ENCODE measurements at places on chromosomes 4 and X.

GRCh38 chr4:114287079-114287696 is 307.7 kb upstream of the ARSJ start:
- no peak for DNase-seq

- DNase-seq: no peak
These were observed 73.1 kb downstream of the MTHFD2L start for GRCh38 chr4:74230902-74231499.

DNA sequence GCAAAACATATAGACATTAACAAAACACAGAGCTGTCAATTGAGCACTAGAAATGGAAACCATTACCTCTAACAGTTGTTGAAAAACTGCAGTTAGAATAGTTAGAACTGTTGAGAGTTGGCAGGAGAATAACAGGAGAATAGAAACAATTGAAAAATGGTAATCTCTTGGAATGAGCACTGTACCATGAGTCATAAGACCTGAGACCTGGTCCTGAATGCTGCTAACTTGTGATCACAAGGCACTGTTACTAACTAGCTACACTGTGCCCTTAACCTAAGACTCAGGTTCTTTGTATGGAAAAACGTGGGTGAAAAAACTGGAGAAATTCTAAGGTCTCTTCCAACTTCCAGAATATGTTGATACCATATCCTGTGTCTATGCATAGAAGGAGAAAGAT is 29.3 kb downstream of the FAM114A1 start:
- no peak for DNase-seq

GRCh38 chr4:103073792-103074438 is 2.6 kb downstream of the SLC9B2 start:
- no peak for DNase-seq

DNA sequence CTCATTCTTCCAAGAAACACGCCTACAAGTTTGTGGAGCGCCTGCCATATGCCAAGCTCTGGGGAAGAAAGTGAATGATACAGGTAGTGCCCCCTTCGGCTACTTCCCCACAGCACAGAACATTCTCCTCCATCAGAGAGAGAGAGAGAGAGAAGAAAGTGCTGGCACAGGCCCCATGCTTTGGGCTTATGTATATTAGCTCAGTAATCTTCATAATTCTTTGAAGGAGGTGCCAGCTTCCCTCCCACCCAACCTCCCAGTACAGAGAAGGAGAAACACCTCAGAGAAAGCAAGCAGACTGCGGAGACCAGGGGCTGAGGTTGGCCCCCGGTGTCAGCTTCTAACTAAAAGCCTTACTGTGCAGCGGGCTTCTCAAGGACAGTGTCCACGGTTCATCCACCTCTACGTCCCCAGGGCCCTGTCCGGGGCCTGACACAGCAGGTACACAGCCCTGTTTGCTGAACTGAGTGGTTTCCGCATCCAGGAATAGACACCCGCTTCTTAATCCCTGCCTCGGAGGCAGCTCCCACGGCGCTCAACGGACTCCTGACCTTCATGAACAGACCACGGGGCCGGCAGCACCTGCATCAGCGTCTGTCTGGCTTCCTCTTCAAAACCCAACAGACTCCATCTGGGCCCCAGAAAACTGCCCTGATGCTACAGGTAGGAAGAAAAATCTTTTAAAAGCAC is 50.2 kb downstream of the JAKMIP1 start:
- no peak for DNase-seq

DNA sequence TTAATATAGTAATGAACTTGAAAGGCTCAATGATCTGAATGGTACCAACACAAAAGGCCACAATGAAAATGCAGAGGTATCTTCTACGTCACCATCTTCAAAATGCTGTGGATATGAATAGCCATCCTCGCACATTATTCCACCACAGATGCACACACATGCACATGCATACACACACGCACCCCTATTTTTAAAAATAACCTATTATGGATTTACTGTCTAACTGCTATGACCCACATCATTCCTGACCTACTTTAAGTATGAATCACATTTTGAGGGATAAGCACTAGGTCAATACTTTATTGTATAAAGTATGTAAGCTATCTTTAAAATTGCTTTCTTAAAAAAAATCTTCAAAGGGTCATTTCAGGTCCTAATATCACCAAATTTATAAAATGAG is 24.4 kb upstream of the CORIN start:
- no peak for DNase-seq

DNA sequence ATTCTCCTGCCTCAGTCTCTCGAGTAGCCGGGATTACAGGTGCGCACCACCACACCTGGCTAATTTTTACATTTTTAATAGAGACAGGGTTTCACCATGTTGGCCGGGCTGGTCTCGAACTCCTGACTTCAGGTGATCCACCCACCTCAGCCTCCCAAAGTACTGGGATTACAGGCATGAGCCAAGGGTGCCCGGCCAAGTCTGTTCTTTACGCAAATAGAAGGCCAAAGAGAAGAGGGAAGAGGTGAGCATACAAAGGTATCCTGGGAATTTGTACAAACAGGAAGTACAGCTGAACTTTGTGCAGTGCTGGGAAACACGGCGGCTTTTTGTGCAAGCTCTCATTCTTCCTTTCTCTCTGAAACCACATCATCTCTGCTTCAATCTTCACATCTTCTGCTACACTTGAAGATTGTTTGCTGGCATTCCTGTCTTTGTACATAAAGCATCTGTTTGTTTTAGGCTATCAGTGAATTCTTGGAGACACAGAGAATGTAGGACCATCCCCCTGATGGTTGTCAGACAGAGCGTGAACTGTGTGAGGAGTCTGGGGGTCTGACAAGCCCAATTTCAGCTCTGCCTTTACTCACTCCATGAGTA is 71.9 kb upstream of the PRSS48 start:
- no peak for DNase-seq

GRCh38 chrX:94830717-94831116 is 1156.7 kb downstream of the FAM133A start:
- DNase-seq: no peak

GRCh38 chrX:80812176-80812575 is 2.5 kb upstream of the BRWD3 start:
- DNase-seq: no peak

- DNase-seq: no peak
These were observed 50.4 kb downstream of the SLC9A6 start for GRCh38 chrX:136035663-136036062.

GRCh38 chrX:24983931-24984330 is 31.8 kb downstream of the ARX start:
- no peak for DNase-seq

DNA sequence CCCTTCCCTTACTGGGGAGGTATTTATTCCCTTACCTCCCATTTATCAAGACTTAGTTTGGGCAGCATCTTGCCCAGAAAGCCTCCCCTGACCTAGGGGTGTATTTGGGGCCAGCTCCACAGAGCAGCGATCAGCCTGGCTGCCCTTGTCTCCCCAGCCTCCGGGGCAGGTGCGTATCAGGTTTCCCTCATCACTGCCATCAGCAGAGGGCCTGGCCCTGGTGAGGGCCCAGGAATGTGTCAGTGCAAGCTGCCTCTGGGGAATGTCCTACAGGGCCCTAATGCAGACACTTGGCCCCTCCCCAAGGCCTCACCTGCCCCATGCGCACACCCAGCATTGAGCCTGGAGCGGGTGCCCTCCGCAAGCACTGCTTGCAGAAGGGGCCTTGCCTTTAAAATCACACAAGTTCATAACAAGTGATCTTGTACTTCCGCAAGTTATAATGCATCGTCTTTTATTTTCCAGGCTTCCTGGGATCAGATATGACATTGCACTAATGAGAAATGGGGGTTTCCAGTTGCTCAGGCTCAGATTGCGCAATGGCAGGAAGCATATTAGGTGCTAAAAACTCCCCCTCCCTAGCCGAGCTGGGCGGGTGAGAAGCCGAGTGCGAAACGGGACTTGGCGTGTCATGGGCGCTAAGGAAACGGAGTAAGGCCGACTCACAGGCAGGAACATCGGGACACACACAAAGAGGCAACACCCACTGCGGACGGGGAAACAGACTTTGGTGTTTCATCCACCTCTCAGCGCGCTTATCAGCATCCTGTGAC is 25.4 kb upstream of the AFAP1 start:
- DNase-seq: no peak

DNA sequence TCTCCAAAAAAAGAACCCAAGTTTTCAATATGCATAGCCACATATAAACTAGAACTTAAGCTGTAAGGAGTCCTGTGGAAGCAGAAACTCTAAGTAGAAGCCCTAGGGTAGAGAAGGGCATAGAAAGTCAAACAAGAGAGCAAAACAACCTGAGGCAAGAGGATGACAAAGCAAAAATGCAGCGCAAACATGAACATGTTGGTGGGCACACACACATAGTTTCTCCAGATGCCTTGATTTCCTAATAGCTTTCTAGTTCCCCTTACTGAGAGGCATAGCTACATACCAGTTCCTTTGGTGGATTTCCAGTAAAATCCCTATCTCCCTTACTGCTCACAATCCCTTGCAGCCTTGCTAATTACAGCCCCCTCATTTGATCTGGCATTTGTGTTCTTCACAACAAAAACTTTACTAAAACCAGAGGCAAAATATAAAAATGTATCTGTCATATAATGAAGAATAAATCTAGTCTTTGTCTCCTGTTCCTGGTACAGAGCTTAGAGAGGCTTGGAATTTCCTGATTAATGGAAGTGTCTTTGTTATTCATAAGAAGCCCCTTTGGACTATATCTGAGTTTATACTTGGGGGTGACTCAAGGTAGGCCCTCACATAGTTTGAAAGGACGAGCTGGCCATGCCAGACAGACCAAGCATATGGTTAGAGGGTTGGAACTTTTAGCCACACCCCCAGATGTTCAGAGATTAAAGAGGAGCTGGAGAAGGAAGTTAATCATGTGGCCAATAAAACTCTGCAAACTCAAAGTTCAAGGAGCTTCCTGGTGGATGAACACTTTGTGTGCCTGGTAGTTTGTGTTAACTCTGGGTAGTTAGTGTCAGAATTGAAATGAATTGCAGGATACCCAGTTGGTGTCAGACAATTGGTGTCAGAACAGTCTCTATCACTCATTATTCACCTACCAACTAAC is 52.7 kb upstream of the ZCCHC13 start:
- no peak for DNase-seq

DNA sequence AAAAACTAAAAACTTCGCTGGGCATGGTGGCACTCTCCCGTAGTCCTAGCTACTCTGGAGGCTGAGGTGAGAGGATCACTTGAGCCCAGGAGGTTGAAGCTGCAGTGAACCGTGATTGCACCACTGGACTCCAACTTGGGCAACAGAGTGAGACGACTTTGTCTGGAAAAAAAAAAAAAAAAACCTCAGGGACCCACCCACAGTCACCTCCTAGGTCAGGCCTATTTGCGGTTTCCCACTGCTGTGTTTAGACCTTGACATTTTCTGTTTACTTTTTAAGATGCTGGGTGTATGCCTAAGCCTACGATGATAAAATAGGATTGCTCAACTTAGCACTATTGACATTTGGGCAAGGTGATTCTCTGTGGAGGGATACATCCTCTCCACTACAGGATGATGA is 197.4 kb upstream of the TBL1X start:
- DNase-seq: no peak

DNA sequence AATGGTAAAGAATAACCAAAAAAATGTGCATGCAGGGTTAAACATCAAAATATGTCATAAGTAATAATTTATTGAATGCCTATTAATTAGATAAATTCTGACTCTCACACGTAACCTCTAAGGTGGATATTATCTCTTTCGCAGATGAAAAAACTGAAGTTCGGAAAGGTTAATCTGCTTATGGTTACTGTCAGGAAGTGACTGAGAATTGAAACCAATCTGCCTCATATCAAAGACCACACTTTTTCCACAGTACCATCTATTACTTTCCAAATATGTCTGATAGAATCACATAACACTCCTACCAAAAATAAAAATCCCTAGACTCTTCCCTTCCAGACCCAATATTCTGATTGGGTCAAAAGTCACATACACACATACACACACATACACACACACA is 6.2 kb downstream of the CHIC2 start:
- DNase-seq: no peak

DNA sequence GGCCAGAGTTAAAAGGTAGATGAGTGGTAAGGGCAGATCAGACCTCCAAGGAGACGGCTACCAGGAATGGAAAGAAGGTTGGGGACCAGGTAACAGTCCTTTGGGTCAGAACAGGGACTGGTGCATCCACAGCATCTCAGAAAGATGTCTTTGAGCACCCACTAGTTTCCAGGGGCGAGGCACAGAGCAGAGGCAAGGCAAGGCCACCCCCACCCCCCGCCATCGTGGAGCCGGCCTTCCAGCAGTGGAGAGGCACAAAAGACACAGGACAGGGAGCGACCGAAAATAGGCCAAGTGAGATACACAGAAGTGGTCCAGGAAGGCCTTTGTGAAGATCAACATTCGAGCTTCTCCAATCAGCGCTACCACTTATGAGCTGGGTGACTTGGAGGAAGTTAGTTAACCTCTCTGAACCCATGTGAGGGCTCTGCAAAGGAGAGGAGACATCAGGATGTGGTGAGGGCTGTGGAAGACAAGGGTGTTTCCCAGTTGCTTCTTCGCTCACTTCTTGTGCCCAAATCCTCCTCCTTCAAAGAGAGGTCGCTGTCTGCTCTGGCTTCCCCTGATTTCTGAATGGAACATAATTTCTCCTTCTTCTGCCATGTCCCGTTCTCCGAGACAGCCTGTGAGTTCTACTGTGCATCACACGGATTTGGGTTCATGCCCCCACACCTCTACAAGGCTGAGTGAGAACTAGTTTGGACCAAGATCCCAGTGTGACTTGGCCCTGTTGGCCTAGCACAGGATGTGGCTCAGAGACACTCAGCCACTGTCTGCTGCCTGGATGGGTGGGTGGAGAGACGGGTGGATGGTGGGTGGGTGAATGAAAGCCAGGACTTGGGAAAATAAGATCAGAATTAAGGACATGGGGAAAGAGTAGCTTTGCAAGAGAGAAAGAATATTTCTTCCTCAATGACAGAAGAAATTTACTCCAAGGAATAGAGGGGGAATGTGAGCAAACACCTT is 16.7 kb upstream of the MSX1 start:
- DNase-seq: no peak

DNA sequence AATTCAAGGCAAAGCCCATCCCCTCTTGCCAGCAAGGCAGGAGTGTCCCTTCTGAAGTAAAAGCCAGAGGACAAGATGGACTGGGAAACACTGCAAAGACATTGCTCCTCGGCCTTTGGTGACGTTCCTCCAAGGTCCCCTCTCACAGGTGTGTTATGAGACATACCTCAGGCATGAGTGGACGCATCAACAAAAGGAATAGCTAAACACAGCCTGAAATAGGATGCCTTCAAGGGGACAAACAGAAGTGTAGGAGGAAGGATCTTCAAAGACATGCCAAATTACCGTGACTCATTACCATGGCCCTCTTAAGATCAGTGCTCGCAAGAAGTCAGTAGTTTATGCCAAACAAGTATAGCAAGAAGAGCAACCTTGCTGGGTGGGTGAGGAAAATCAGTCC is 6.0 kb upstream of the IDS start:
- no peak for DNase-seq

DNA sequence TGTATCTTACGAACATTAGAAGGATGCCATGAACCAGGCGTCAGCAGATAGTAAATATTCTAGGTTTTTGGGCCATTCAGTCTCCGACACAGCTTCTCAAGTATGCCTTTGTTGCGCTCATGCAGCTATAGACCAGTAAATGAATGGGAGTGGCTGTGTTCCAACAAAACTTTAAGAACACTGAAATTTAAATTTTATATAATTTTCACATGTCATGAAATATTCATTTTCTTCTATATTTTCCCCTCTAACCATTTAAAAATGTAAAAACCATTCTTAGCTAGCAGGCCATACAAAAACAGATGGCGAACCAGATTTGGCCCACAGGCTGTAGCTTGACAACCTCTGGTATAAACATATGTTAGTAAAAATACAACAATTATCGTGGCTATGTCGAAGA is 151.8 kb upstream of the KIT start:
- DNase-seq: no peak
